Esophagus mucosa (tissue), 1 donor: ENCODE measurements at places on chromosomes 3 and 15. TPM values are rescaled to one million over a fixed set of nuclear protein-coding genes. Genes with fewer than 3 reads are reported as not detected.
A peak's percentile ranks its signal among the peaks of the same experiment; 100 is the strongest.

GOLGA8M gene
- total RNA-seq, result 0.36 TPM

MCF2L2 gene
- total RNA-seq, result 0.72 TPM

HTR3E gene
- not detected for total RNA-seq

COL6A6 gene
- 0.08 TPM for total RNA-seq

NEK10 gene
- total RNA-seq, result 0.40 TPM

THSD4 gene
- total RNA-seq, result 121 TPM

DPPA2 gene
- not detected for total RNA-seq

SCG5 gene
- total RNA-seq, result 0.80 TPM

SLC12A1 gene
- not detected for total RNA-seq

GP5 gene
- 0.08 TPM for total RNA-seq

PCOLCE2 gene
- total RNA-seq, result 0.36 TPM

SLC9C1 gene
- not detected for total RNA-seq

GNB5 gene
- 11.8 TPM for total RNA-seq

GRCh38 chr3:64088408-64089205, 65.3 kb upstream of the PSMD6 start:
- no peak for ATAC-seq

GRCh38 chr15:74950078-74950908, 6.3 kb downstream of the RPP25 start:
- peak; percentile 71 for ATAC-seq

- no peak for ATAC-seq
These were observed 8.7 kb downstream of the IMPG2 start for GRCh38 chr3:101311676-101312075.

DNA sequence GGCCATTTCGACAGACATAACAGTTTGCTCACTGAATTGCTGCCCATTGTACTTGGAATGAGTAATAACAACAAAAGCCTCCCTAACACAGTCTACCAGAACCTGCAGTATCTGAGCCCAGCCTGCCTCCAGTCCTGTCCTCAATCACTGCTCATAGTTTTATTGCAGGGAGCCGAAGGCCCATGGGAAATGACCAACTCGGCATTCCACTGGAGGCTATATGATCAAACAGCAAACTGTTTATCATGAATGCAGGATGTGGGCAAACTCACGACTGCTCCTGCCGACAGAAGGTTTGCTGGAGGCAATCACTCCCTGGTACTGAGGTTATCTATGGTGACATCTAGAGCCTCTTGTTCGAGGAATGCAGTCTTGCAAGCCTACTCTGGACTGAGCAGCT, 46.3 kb downstream of the LSM3 start:
- ATAC-seq, result no peak

DNA sequence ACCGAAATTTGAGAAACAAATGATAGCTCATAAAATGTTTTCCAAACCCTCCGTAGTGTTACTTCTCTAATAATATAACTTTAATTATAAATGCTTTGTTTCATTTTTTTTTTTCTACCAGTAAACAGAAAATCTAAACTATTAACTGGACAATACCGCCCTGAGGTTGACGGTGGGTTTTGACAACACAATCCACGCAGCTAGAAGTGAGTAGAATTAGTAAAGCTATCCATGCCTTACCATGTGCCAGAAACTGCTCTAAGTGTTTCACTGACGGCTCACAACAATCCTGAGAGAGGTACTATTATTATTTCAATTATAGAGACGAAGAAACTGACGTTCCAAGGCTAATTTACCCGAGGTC, 410 bp downstream of the NDUFAF1 start:
- ATAC-seq, result no peak

GRCh38 chr3:58214484-58215316, 3.9 kb upstream of the DNASE1L3 start:
- ATAC-seq, result peak; percentile 90

- ATAC-seq, result peak; percentile 27
These were observed 48.6 kb upstream of the NEDD4 start for GRCh38 chr15:56042031-56042430.

DNA sequence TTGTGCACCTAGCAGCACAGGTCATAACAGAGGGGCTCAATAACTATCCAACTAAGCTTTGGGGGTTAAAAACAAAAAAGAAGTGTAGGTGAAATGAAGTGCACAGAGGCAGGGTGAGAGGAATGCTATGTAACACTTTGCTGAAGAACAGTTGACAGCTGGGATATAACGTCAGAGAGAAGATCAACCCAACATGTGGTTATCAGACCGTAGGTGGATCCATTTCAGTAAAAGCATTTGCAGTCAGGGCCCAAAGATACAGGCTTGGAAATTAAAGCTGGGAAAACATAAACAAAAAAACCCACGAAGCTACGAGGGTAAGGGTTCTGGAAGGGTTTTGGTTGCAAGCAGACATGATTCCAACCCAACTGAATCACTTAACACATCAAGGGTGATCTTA, 377.5 kb upstream of the NR2F2 start:
- no peak for ATAC-seq

- ATAC-seq, result no peak
These were observed 151.4 kb downstream of the PDZRN3 start for GRCh38 chr3:73473181-73473897.

GRCh38 chr3:136898549-136898948, 36.5 kb downstream of the NCK1 start:
- ATAC-seq, result no peak

GRCh38 chr3:1103525-1103924, 10.7 kb downstream of the CNTN6 start:
- no peak for ATAC-seq

- ATAC-seq, result peak; percentile 59
These were observed 31.7 kb downstream of the SPINK8 start for GRCh38 chr3:48301800-48302166.

GRCh38 chr3:187533797-187534196, 136.4 kb downstream of the SST start:
- ATAC-seq, result no peak

- no peak for ATAC-seq
These were observed 178.8 kb downstream of the POTEB3 start for GRCh38 chr15:21261396-21261964.

DNA sequence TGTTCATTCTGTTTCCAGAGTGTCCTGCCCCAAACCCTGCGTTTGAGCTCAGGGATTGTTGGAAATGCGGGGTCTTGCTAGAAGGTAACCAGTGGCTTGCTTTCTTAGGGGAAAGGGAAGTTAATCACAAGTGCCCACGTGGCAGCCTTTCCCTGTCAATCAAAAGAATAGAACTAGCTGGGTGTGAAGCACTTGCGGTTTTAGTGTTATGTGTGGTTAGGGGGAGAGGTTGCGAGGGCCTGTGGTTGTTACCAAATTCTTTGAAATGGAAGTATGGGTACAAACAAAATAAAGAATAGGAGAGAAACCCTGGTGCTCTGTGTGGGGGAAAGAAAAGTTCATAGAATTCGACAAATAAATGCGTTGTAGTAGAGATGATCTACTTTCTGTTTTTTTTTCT, 67.6 kb downstream of the FNDC3B start:
- ATAC-seq, result no peak

GRCh38 chr3:190357468-190357867, 30.5 kb upstream of the CLDN16 start:
- no peak for ATAC-seq

DNA sequence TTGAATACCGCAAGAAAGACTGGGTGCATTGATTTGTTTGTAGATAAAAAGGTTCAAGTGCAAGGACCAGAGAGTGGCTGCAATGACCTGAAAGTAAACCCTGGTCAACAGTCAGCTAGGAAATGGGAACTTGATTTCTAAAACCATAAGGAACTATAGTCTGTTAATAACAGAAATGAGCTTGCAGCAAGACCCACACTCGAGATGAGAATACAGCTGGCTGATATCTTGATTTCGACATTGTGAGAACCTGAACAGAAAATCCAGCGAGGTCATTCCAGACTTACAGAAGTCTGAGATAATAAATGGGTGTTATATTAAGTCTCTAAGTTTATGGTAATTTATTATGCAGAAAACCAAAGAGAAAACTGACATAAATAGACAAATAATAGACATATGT, 177.3 kb downstream of the NFKBIZ start:
- ATAC-seq, result no peak

DNA sequence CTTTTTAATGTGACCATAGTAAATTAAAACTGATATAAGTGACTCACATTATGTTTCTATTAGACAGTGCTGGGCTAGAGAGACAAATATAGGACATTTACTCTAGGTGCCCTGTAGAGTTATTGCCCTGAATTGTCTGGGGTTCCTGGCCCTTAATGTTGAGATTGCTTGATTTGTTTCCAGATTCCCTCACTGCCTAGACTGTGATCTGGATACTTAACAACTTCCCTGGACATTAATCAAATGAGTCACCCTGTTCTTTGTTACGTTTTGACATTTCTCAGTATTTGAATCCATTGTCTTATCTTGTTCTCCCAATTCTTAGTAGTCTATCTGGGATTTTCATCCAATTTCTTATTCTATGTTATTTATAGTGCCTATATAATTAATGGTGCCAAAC, 65.8 kb downstream of the DTWD1 start:
- ATAC-seq, result no peak

DNA sequence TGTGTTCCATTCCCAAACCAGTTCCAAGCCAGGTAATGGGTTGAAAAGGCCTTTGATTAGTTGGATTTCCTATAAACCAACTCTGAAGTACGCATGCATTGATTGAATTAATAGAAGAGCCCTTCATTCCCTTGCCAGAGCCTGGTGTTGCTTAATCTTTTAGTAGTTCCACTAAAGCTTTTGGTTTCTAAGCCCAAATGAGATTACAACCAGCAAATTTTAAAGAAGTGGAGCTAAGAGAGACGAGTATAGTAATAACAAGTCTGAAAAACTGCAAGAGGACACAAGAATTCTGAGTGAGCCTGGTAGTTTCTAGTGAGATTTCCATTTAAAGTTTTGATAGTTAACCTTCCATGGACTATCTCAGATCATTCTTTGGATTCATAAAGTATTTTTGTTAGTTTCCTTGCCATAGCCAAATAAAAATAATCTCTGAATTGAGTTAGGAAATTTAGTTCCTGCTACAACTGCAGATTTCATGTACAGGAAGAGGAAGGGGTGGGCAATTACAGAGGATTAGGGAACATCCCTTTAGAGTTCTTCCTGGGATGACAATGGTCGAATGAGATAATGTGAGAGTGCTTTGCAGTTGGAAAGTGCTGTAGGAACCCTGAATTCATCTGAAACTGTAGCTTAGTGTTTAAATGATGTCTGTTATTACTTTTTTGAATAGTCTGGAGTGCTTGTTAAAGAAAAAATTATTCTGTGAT, 136.8 kb downstream of the FNDC3B start:
- no peak for ATAC-seq

- ATAC-seq, result no peak
These were observed 294.7 kb downstream of the OXSM start for GRCh38 chr3:26084629-26085028.

GRCh38 chr3:53996141-53996874, 104.6 kb upstream of the SELENOK start:
- ATAC-seq, result peak; percentile 74

GRCh38 chr3:15905041-15905440, 107.3 kb upstream of the ANKRD28 start:
- ATAC-seq, result no peak

DNA sequence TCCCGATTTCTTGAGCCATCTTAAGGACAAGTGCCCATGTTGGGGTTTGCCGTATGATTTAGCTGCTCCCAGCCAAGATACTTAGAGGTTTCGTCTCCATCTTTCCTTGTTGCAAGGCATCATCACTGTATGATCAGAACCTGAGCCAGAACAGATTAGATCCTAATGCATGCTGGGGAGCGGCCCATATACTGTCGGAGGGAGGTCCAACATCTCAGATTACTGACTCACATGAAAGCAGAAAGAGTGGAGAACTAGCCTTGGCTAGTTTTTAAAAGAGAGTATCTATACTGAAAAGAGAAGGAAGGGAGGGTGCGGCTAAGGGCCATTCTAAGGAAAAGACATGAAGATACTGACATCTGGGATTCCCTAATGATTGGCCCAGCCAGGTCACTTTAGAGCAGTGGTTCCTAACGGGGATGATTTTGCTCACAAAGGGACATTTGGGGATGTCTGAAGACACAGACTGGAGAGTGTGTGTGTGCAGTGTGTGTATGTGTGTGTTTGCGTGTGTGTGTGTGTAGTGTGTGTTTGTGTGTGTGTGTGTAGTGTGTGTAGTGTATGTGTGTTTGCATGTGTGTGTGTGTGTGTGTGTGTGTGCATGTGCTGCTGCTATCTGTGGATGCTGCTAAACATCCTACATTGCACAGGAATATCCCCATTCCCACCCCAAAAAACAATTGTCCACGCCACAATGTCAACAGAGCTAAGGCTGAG, 12.3 kb upstream of the LYSMD4 start:
- no peak for ATAC-seq

DNA sequence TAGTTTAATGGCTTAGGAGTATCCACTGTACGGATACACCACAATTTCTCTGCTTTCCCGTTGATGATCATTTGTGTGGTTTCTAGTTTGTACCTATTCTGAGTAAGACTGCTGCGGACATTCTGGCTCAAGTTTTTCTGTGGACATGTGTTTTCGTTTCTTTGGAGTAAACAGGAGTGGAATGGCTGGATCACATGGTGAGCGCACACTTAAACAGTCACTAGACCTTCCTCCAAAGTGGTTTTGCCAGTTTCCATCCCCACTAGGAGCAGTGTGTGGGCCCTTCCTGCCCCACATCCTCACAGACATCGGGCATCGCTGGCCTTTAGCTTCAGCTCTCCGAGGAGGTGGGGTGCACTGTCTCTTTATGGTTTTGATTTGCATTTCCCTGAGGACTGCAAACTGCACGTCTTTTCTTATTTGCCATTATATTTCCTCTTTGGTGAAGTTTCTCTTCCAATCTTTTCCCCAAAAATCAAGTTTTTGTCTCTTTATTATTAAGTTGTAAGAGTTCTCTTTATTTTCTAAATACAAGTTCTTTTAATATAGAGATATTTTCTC, 94.1 kb downstream of the VGLL4 start:
- no peak for ATAC-seq

GRCh38 chr15:41894791-41895463, 1.1 kb upstream of the SPTBN5 start:
- ATAC-seq, result peak; percentile 89

- no peak for ATAC-seq
These were observed 12.9 kb downstream of the POLG start for GRCh38 chr15:89321521-89322410.

DNA sequence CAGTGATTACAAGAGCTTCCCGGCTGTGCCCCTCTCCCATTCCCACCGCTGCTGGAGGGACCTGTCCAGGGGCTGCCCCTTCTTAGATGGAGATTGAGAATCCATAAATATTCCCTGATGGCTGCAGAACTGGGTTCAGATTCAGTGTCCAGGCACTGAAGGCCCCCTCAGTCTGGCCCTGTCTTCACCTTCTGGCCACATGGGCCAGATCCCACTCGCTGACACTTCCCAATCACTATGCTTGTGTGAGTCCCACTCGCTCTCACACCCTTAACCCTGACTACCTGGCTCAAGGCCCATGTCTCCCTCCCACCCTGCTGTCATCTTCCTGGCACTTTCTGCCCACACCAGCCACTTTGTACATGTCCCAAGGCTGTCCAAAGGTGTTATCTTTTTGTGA, 15.5 kb upstream of the MRPS22 start:
- no peak for ATAC-seq
